Panc1 (cell line): ENCODE measurements at places on chromosomes 7 and 10. TPM values are rescaled to one million over a fixed set of nuclear protein-coding genes. Genes with fewer than 3 reads are reported as not detected.

GRCh38 chr7:156105337-156106106 lies 293.3 kb upstream of the SHH start:
- no peak for DNase-seq
- no peak overlapping the region for H3K4me3 ChIP-seq

DNA sequence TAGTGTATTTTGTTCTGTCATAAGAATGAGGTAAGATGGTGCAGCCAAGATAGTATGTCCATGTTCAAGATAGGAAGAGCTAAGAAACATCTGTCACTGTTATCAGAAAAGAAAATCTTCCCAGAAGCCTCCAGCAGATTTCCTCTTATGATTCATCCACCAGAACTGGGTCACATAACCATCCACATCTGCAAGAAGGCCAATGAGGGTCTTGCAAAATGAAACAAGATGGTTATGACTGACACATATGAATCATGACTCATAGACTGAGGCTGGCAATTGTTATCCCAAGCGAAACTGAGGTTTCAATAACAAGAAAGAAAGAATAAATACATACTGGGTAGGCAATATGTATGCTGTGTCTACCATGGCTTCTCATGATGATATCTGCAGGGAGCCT lies 30.3 kb downstream of the CCNJ start:
- H3K27me3 ChIP-seq: no peaks in the 10 kb centered on the region
- H3K4me1 ChIP-seq: no peaks in the 10 kb centered on the region
- no peak for DNase-seq
- no peaks in the 10 kb centered on the region for H3K36me3 ChIP-seq

Gene SGMS1
- total RNA-seq: 22.0 TPM

Gene PTN
- total RNA-seq: 0.13 TPM

Gene RSPH10B2
- 0.15 TPM for total RNA-seq

DNA sequence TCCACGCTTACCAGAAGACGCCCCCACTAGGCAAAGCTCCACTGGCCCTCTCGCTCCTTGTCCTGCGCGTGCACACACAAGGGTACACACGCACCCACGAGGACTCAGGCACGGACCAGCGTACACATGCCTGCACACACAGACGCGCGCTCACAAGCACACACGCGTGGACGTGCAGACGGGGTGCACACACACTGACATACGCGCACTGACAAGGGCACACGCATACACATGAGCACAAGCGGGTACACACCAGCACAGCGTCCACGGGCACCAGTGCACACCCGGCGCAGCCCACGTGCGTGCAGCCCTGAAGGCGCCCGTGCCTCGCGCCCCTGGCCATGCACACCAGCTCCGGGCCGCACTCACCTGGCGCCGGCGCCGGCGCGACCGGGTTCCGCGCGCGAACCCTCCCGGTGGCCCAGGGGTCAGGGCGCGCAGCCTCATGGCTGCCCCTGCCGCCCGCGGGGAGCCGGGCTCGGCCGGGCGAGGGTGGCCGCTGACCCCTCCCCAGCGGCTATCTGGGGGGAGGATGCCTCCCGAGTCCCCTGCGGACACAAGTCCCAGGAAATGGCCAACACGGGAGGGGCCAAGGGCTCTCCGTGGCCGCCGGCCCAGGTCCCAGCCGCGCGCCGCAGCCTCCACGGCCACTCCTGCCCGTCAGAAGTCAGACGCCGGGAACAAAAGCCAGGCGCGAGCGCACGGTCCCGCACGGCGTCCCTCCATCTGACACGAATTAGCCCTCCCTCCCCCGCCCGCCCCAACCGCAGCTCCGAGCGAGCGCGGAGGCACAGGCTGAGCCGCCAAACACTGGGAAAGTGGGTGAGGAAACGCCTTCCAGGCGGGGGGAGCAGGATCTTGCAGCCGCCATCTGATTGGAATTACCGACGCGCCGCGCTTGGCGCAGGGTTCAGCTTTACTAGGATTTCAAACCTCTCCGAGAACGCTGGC lies 45.0 kb downstream of the TNS3 start:
- peaks cover 87% of the 10 kb centered on the region for H3K4me1 ChIP-seq
- no peak for DNase-seq
- H3K36me3 ChIP-seq: no peaks in the 10 kb centered on the region; the same call in 1 of the 2 replicates
- H3K27ac ChIP-seq: peak overlapping the region; percentile 99
- H3K27me3 ChIP-seq: no peaks in the 10 kb centered on the region

DNA sequence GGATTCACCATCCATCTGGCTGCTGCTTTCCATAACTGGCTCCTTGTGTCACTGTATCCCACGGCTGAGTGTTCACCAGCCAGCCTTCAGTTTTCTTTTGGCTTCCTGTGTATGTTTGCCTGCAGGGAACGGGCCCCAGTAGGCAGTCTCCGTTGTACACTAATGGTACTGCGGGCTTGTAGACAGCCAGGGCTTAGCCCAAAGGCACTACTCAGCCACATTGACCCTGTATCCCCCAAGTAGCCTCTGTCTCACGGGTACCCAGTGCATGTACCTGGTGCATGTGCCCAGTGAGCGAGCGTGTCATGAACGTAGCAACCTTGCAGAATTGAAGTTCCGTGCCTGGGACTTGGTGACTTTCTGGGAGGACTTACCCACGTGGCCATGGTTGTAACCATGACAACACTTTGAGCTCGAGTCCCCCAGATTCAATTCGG lies 6.1 kb downstream of the PFKFB3 start:
- H3K36me3 ChIP-seq: no peaks in the 10 kb centered on the region
- H3K4me1 ChIP-seq: peaks cover 5% of the 10 kb centered on the region
- H3K4me3 ChIP-seq: no peak overlapping the region
- no peak for DNase-seq

DNA sequence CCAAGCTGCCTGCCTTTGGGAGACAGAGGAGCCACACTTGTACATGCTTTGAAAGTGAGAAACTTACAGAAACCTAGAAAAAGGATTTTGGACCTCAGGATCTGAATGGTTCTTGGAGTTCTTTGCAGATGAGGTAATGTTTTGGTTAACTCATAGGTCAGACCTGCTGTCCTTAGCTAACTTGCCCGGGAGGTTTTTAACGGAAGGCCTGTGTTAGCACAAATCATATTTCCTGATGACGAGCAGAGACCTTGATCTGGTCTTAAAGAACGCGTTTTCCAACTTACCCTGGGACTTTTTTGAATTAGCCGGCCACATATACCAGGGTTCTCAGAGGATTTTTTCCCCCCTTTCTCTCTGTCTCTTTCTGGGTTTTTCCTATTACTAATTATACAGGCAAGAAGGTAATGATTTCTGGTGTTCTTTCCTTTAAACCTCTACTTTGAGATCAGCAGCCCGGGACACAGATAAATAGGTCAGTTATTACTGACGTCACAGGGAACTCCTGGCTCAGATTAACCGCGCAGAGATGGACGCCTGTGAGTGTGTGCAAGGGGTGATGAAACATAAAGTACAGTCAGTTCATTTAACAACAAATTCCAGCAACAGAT lies 101.7 kb upstream of the KLF6 start:
- H3K36me3 ChIP-seq: no peaks in the 10 kb centered on the region
- peaks cover 47% of the 10 kb centered on the region for H3K4me1 ChIP-seq
- no peak for DNase-seq
- no peaks in the 10 kb centered on the region for H3K27me3 ChIP-seq
- H3K4me3 ChIP-seq: peak overlapping the region; percentile 13
- peak overlapping the region; percentile 100 for H3K27ac ChIP-seq

- H3K36me3 ChIP-seq: no peaks in the 10 kb centered on the region
- no peak overlapping the region for H3K27ac ChIP-seq
- H3K27me3 ChIP-seq: no peaks in the 10 kb centered on the region
- no peak for DNase-seq
These were observed 144.7 kb downstream of the ARHGAP22 start for GRCh38 chr10:48460182-48460581.

Gene CALML3
- not detected for total RNA-seq

Gene GLI3
- total RNA-seq: 3.7 TPM

DNA sequence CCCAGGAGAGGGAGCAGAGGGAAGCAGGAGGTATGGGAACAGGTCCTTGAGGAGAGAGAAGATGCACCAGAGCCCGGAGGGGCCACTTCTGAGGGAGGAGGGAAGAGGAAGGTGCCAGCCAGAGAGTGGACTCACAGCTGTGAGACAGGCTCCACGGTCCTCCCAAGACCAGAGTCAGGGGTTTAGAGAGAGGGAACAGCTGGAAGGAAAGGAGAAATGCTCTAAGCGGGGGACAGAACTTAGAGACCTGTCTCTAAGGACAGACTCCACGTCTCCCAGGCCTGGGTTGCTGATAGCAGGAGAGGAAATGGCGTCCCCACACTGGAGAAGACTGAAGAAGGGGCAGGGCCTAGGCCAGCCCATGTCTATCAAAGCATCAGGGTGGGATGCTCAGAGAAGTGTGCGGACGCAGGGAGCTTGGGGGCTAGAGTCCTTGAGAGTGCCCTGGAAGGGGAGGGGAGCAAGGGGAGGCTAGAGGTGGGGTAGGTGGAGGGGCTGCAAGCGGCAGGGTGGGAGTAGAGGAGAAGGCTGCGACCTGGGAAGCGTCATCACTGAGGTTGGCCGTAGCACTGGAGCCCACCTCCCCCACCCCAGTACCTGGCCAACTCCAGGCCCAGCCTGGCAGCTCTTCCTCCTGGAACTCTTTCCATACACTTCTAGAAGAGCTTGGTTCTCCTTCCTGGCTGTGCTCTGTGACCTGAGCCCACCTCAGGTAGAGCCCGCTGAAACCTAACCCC lies 25.6 kb upstream of the GRID1 start:
- no peaks in the 10 kb centered on the region for H3K36me3 ChIP-seq
- H3K27ac ChIP-seq: no peak overlapping the region
- no peaks in the 10 kb centered on the region for H3K4me1 ChIP-seq
- H3K27me3 ChIP-seq: no peaks in the 10 kb centered on the region
- no peak for DNase-seq

- no peak overlapping the region for H3K4me3 ChIP-seq
- no peaks in the 10 kb centered on the region for H3K27me3 ChIP-seq
- 0 out of 2 replicates have a peak, but pooled peaks cover 3% of the 10 kb centered on the region for H3K4me1 ChIP-seq
- DNase-seq: no peak
- no peak overlapping the region for H3K27ac ChIP-seq
These were observed 132.6 kb downstream of the RGS10 start for GRCh38 chr10:119409906-119410305.

GRCh38 chr7:66583490-66584110 lies 45.1 kb upstream of the KCTD7 start:
- no peak overlapping the region for H3K4me3 ChIP-seq
- peaks cover 2% of the 10 kb centered on the region; the same call in 1 of the 2 replicates for H3K4me1 ChIP-seq
- no peaks in the 10 kb centered on the region for H3K27me3 ChIP-seq
- H3K36me3 ChIP-seq: no peaks in the 10 kb centered on the region
- no peak for DNase-seq

GRCh38 chr7:73606801-73607691 lies 17.3 kb downstream of the MLXIPL start:
- H3K36me3 ChIP-seq: no peaks in the 10 kb centered on the region
- H3K27ac ChIP-seq: no peak overlapping the region
- no peaks in the 10 kb centered on the region for H3K27me3 ChIP-seq
- no peak for DNase-seq
- H3K4me3 ChIP-seq: no peak overlapping the region
